ENCODE measurements at places on chromosomes 6 and 20.

DNA sequence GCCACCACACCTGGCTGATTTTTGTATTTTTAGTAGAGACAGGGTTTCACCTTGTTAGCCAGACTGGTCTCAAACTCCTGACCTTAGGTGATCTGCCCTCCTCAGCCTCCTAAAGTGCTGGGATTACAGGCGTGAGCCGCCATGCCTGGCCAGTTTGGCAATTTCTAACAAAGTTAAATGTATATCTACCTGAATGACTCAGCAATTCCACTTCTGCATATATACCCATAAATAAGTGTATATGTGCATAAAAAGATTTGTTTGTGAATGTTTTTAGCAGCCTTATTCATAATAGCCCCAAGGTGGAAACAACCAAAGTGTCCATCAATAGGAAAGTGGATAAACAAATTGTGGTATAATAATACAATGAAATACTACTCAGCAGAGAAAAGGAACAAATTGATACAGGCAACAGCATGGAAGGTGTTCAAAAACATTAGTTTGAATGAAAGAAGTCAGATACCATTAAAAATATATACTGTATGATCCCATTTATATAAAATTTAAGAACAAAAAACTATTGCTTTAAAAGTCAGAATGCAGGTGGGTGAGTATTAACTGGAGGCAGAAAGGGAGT is 44.3 kb upstream of the KIF13A start:
- no peak for DNase-seq

GRCh38 chr6:16700202-16700915 is 60.9 kb downstream of the ATXN1 start:
- no peak for DNase-seq

DNA sequence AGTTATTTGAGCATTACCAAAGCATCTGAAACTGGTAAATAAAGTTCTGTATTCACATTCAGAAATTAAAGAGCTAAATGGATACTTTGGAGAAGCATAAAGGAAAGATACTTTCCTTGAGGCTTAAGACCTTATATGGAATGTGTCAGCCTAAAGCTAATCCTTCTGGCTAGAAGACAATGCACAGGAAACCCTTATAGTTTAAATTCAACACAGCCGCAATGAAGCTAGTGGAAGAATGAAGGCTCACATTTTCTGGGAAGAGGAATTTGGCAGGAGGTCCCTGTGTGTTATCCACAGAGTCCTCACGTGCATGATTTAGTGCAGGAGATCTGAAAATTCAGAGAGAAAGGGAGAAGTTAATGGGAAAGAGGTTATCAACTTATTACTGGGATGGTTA is 21.5 kb upstream of the CHD6 start:
- no peak for DNase-seq

DNA sequence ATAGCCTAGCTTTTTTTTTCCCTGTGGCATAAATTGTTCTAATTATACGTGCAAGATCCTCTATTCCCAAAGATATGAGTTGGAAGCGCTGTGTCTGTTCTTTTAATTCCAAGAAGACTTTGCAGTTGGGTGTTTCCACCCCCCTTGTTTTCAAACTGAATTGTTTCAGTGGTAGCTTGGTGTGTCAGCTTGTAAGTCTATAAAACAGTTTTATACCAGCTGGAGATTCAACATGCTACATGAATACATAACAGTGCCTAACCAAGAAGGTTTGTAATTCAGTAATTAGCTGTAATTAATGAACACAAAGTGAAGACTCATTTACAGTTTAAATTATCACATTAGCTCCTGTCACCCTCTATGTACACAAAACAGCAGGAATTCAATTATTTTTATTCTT is 154.0 kb downstream of the ZNF217 start:
- no peak for DNase-seq

DNA sequence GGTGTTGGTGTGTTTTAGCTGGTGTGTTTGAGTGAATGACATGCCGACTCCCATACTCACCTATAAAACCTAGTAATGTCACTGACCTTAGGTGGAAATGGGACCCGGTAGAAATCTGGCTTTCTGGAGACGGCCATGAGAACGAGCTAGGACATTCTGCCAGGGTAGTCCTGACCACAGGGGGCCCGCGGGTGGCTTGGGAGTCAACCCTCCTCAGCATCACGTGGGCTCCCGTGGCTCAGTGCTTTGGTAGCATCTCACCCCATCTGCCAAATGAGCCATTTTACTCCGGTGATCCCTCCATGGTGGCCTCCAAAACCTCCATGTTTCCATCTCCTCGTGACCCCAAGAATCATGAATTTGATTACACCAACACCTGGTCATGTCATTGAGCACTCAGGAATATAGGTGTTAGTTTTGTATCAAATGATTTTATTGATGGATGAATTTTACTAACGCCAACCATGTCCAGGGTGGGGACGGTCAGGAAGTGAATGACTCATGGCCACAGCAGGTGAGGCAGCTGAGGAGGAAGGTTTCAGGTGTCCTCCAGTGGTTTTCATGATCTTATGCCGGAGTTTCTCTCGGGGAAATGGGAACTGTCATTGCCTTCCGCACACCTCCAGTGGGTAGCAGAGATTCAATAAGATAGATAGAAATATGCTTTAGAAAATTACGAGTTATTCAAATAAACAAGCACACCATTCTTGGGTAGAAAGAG is 195.0 kb downstream of the SYNDIG1 start:
- no peak for DNase-seq

DNA sequence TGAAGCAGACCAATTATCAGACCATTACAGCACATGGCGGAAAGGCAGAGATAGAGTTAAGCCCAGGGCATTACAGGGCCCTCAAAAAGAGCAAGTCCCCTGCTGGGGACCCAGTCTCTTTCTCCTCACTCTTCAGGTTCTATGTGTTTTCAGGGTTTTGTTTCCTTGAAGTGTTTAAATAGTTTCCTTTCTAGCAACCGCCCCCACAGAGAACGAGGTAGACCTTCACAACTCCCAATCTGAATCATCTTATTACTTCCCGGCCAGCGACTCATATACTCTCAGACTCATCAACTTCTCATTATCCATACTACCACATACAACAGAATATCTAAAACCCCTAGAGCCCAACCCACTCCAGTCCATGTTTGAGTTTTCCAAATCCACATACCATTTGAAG is 526.6 kb upstream of the ARID1B start:
- no peak for DNase-seq

GRCh38 chr20:4147319-4147718 is 132.0 kb upstream of the RNF24 start:
- DNase-seq = no peak

DNA sequence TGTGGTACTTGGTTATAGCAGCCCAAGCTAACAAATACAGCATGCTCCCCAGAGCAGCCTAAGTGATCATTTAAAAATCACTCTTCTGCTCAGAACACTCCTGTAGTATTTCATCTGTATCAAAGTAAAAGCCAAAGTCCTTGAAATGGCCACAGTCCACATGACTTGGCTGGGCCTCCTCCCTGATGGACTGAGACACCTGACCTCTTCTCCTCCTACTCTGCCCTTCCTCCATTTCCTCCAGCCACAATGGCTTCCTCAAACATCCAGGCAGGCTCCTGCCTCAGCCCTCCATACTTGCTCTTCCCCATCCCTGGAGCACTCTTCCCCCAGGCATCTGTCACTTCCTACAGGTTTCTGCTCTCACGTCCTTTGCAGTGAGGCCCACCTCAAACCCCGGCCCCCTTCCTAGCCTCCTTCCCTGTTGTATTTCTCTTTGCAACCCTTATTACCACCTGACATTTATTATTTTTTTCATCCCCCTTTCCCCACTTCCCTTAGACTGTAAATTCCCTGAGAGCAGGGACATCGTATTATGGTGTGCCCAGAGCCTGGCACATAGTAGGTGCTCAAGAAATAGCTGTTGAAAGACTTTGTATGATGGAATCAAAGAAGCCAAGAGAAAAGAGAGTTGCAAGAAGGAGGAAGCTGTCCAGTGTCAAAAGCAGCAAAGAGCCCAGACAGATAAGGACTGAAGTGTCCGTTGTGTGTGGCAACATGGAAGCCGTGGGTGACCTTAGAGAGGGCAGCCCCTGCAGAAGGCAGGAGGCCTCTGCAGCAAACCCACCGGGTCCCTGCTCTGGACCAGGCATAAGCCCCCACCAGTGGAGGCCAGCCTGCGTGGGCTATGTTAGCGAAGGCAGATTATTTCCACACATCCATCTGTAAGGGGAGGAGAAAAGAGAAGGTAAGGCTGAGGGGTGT is 87.5 kb downstream of the TRERF1 start:
- no peak for DNase-seq

- no peak for DNase-seq
Measured at GRCh38 chr6:134021396-134022122, 30.9 kb downstream of the SLC2A12 start.

DNA sequence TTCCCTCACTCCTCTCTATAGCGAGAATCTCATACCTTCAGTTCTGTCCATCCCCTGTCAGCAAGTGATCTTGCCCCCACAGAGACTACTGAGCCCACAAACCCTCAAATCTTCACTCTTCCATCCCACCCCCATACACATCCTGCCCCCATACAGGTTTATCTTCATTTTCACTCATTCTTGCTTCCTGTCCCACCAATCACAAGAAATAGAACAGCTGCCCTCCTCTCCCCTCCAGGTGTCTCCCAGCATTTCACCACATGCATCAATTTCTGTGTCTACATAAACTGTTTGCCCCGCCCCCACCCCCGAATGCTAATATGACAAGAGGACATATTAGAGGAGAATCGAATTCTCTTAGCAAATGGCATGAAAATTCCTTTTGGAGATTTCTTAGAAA is 54.9 kb upstream of the CARMIL1 start:
- no peak for DNase-seq

DNA sequence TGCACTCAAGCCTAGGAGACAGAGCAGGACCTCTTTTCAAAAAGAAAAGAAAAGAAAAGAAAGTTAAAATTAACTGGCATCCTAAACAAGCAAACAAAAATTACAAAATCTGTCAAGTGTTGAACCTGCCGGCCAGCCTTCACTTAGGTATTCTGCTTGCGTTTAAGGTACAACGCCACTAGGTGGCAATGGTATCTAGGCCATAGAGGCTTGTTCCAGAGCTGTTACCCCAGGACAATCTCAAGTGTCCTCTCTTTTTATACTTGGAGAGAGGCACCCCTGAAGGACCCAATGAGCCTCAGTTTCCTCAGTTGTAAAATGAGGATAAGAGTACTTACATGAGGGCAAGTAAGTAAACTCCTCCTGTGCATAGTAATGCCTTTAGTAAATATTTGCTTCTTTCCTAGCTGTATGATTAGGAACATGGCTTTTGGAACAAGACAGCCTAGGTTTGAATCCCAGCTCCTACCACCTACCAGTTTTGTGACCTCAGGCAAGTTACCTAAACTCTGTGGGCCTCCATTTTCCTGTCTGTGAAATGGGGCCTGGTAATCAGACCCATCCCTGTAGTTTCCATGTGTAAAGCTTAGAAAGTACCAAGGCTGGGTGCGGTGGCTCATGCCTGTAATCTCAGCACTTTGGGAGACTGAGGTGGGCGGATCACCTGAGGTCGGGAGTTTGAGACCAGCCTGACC is 5.8 kb upstream of the PACSIN1 start:
- DNase-seq = no peak

GRCh38 chr20:24318569-24319352 is 150.7 kb upstream of the SYNDIG1 start:
- peak; percentile 24 for DNase-seq

- peak; percentile 97 for DNase-seq
Measured at GRCh38 chr20:62887152-62887859, 25.7 kb upstream of the TCFL5 start.

DNA sequence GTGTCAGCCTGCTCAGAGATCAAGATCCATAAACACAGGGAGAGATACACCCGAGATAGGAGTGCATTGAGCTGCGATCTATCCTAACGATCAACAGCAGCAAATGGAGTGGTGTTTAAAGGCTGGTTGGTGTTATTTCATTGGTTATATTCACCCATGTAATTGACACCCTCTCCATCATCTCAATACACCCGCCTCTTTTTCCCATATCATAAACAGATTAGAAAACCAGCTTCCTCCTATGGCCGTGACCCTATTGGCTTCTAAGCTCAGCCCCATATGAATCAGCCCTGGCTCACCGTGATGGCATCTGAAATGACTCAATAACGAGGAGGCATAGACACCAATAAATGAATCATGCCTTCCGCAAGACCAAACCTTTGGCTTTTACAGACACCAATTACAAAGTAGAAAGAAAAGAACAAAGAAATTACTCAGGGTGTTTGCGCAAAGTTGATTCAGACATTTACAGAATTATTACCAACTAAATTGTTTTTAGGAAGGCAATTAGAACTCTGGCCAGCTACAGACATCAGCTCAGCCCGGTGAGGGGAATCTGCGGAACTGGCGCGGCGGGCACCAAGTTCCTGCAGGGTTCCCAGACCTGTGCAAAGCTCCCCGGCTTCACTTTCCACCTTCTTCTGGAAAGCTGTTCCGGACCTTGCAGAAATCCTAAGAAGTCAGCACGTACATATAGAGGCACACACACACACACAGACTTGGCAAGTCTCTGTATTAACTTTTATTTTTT is 11.5 kb downstream of the PMEPA1 start:
- DNase-seq = peak; percentile 100

DNA sequence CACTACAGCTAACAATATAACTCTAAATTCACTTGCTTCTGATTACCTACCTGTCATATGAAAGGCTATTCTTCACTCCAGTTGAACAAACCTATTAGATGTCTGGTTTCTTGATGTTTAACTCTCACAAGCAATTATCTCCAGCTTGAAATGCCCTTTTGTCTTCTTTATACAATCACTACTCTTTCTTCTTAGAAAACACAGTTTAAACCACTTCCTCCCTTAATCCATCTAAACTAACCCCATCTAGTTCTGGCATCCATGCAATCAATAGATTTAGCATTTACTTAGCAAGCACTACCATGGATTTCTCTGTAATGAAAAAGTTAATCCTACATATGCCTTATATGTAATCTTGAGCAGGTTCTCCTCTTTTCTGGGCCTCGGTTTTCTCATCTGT is 127.3 kb downstream of the ATXN1 start:
- no peak for DNase-seq

DNA sequence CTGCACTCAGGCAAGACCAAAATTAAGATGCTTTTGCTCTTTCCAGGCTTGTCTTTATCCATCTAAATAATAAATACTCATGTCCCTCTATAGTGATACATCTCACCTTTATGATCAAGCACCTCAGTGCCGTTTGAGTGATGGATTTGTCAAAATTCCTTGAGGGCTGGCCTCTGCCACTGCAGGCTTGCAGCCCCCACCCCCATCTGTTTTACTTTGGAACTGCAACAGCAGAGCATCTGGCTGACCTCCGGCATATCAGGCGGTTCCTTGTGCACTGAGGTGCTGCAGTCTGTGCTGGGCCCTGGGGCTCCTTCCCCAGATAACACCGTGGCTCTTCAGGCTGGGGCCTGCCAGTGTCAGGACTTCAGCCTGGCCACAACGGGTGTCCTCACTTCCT is 386.9 kb downstream of the CDH26 start:
- no peak for DNase-seq

- no peak for DNase-seq
Measured at GRCh38 chr6:158021814-158022748, 40.4 kb downstream of the SYNJ2 start.
